ENCODE measurements at places on chromosomes 1 and 21. TPM values are rescaled to one million over a fixed set of nuclear protein-coding genes. Genes with fewer than 3 reads are reported as not detected.

DMRTA2 gene
- 1.8 TPM for total RNA-seq

C1orf94 gene
- total RNA-seq: not detected

ASCL5 gene
- not detected for total RNA-seq

ENO1 gene
- total RNA-seq: 1,393 TPM

GRCh38 chr1:54996869-54997710 is 1.6 kb upstream of the BSND start:
- no peak for DNase-seq

DNA sequence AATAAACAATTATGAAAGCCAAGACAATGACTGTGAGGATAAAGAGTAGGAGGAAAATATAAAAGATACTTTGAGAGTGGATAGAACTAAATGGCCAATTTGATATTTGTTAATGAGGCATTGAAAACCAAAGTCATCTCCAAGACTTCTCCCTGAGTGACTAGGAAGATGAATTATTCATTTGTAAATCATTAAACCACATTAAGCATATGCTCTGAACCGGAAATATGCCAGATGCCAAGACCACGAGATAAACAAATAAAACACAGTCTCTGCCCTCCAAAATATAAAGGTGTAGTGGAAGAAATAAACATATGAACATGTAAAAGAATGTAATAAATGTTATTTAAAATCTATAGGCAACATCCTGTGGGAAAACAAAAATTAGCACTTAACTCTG is 78.8 kb downstream of the MRPL39 start:
- DNase-seq: no peak

GRCh38 chr1:46569884-46570725 is 18.7 kb upstream of the KNCN start:
- no peak for DNase-seq
